ENCODE measurements at places on chromosomes 5 and 9. TPM values are rescaled to one million over a fixed set of nuclear protein-coding genes. Genes with fewer than 3 reads are reported as not detected.

QRFP gene
- not detected for total RNA-seq

SET gene
- total RNA-seq: 142 TPM

SNAPC4 gene
- total RNA-seq: 4.6 TPM

DEPDC1B gene
- total RNA-seq: 0.29 TPM

C5orf34 gene
- 12.9 TPM for total RNA-seq

RFESD gene
- 3.4 TPM for total RNA-seq

LIFR gene
- total RNA-seq: 222 TPM

DBH gene
- not detected for total RNA-seq

HNRNPH1 gene
- total RNA-seq: 621 TPM

RNF208 gene
- total RNA-seq: 1.5 TPM

OLFML2A gene
- 11.4 TPM for total RNA-seq

SERF1A gene
- 4.8 TPM for total RNA-seq

DNA sequence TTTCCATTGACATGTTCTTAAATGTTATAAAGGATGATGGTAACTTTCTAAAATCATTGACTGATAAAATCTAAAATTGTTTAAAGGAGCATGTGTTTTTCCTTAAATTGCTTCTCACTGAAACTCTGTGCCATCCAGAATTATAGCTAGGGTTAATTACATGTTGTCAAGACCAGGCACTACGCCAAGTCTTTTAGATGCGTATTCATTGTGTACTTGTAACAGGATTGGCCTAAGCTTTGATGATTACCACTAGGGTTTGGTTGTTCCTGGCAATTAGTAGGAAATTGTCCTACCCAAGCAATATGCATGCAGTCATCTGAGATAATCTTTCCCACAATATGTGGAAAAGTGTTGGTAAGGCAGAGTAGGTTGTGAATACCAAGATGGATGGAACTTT is 43.8 kb downstream of the PRKACG start:
- no peak for DNase-seq

- DNase-seq: no peak
These were observed 50.3 kb upstream of the ZFR start for GRCh38 chr5:32494827-32495226.

DNA sequence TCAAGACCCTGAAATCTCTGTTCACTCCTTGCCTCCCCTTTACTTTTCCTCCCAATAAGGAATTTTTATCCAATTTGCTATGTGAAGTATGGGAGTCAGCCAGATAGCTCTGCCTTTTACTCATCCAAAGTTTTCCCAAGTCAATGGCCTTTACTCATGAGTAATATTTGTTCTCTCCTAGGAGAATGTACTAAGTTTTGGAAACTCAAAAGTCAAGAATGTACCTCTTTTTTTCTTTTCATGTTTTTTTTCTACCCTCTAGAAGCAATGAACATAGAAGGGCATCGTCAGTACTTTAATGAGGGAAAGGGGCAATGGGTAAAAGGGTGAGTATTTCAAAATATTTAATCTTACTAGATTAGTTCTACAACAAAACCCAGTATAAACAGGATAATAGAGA is 140.2 kb upstream of the SGCD start:
- DNase-seq: no peak

- DNase-seq: no peak
These were observed 13.0 kb upstream of the CYFIP2 start for GRCh38 chr5:157252711-157253465.

DNA sequence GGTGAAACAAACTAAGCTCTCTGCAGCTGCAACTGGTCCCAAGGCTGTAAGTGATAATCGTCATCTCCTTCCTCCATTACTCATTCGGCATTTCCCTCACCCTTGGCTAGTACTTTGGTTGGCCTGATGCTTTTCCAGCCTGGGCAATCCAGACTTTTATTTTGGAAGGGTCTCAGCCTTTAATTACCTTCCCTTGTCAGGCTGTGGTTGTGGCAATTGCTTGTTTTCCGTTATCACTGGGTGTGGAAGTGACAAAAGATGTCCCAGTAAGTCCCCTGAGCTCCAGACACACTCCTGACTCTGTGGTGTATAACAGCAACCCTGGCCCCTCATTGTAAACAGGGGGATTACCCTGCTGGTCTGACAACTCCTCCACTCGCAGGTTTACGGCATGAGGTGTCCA is 6.3 kb upstream of the FAF2 start:
- no peak for DNase-seq

GRCh38 chr5:168947212-168947868 is 353.6 kb downstream of the SLIT3 start:
- no peak for DNase-seq

DNA sequence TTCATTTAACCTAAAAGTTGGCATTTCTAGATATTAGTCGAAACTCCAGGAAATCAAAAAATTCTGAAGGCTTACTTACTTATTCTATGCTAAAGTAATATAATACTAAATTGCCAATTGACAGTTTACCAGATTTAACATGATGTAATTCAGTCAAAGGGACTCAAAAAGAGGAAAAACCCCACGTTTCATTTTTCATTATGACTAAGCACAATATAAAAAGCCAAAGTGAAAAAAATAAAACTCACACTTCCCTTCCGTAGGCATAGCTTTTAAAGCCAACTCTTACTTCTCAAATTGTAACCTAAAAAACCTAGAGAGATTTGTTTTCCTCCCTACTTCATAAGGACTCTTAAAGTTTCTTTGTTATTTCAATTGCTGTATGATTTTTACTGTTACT is 146.6 kb downstream of the RAPGEF6 start:
- DNase-seq: no peak

DNA sequence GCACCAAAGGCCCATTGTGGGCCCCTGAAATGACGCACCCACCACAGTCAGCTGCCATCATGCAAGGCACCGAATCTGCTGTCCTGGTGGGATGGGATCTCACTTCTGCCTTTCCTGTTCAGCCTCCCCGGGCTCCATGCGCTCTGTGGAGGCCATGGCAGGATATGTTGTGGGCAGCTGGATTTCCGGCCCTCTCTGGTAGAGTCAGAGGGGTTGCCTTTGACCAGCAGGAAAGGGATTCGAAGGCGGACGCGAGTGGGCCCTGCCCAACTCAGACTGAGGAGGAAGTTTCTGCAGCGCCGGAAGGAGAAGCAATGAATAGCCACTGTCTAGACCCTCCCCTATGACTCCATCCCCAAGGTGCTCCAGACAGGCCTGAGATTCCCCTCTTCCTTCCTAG is 35.5 kb downstream of the GADD45G start:
- DNase-seq: no peak

DNA sequence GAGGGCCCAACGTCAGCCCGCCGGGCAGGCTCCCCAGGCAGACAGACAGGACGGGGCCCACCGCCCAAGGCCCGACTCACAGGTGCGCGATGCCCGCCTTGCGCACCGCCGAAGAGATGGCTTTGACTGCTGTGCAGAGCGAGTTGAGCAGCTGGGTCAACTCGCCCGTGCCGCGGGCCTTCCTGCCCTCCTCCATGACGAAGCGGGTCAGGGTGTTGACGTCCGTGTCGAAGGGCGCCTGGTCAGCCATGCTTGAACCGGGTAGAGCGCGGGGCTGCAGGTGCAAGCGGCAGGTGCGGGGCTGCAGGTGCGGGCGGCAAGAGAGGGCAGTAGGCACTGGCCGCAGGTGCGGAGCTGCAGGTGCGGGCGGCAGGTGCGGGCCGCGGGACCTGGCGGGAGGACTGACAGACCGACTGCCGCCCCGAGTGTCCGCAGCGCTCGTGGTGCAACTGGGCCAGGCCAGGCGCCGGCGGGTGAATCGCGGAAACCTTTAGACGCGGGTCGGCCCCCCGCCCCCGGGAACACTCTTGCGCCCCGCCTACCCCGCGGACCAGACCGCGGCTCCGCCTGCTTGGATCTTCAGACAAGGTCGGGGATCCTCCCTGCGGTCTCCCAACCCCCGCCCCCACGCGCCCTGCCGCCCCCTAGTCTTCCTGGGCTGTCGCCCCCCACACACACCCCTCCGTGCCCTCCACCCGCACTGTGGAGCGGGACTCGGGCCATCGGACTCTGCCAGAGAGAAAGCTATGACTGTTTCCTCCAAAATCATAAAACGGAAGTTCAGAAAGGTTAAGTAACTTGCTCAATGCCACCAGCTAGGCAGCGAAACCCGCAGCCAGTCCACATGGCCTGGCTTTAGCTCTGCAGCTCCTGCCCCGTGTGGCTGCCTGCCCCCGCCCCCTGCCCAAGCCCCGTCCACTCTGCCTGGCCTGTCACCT is at the start of gene FBP1:
FBP1 (minus strand) TSS at position 458 of the 938 bp plus-strand sequence; CDS start at position 250, 208 bp downstream.
- peak; percentile 69 for DNase-seq

DNA sequence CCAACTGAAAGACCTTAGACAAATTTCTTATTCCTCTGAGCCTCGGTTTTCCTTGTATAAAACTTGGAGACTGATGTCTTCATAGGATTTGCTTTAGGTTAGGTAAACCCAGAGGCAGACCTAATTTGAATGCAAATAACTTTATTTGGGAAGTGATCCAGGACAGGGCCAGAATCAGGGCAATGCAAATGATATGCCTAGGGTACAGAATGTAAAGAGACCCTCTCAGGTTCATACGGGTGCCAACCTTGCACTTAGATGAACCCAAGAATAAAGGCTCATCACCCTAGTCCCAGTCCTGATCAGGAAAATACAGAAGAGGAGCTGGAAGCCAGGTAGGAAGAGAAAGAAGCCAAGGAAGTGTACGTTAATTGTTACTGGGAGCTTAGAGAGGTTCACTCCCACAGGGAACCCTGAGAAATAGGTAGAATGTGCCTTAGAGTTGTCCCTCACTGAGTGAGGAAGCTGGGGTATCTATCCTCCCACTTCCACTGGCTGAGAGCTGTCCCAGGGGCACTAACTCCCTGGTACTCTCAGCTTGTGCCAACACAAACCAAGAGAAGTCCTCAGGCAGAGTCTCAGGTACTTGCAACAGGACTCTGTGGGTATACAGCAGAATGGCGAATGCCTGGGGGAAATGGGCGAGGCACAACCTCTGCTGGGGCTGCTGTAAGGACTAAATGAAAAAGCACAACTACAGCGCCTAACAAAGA is 3.1 kb upstream of the HK3 start:
- DNase-seq: no peak

DNA sequence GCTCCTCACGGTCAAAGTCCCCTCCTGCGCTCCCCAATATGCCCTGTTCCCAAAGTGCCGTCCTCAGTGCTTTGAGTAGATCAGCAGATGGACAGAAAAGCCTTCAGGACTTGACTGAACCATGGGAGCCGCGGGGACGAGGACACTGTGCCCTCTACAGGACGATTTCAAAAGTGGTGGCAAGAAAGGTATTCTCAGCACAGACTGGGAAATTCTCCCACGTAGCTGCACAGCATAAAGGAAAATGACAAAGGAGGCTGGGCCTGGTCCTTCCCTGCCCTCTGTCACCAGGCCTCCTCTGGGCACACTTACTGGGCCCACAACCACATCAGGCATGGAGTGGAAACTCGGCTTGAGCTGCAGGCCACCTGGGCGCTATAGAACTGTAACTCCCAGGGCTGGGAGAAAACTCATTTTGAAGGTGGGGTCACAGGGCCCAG is 16.7 kb upstream of the MTMR12 start:
- DNase-seq: peak; percentile 71

GRCh38 chr5:93911609-93912008 is 170.2 kb upstream of the POU5F2 start:
- DNase-seq: no peak

DNA sequence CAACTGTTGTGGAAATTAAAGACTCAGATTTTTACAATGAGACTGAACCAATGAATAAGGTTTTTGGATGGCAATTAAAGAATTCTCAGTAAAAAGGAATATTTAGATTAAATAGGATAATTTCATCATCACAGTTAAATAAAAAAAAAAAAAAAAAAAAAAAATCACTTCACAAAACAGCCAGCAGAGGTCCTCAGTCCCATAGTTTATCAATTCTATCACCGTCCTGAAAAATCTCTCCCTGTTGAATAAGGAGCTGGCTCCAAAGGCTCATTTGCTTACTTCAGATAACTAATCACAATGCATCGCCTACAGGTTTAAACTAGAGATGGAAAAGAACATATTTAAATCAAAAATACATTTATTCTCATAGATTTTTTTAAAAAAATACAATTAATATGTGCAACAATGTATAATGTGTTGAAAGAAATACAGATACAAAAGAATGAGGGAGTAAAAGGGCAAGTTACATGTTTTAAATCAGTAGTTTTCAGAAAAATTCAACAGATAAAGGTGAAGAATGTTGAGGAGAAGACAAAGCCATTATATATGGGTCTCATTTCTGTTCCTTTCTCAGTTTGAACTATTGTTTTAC is 175.8 kb upstream of the CHD1 start:
- no peak for DNase-seq

- DNase-seq: no peak
These were observed 94.6 kb upstream of the SLC30A5 start for GRCh38 chr5:68999181-68999580.

DNA sequence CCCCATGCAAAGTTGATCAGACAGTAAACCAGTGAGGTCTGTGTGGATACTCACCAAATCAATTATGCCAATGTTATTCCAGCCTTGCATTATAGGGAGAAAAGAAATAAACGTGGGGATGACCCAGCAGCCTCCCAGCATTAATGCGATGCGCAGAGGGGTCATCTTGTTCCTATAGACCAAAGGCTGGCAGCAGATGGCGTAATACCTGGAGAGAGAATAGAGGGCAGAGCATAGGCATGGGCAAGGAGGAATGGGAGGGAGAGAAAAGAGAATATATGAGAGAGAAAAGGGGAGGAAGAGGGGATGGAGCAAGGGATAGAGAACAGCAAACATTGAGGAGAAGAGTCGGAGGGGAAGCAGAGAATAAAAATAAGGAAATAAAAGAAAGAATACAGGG is 131.2 kb downstream of the HTR4 start:
- no peak for DNase-seq

DNA sequence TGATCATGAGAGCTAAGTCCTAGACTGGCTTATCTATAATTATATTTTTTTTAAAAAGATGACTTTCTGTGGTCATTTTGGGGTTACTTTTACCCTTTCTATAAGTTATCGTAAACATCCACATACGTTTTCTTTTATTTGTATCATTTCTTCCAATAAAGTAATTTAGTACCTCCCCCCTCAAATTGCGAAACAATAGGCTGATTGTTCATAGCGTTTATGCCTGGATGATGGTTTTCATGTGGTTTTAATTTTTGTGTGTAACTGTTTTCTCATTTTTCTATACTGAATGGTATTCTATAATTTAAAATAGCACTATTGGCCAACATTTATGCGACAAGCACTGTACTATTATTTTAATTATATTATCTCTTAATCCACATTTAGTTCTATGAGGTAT is 44.5 kb downstream of the SMC5 start:
- no peak for DNase-seq

GRCh38 chr9:80605129-80605528 is 1033.4 kb downstream of the TLE4 start:
- no peak for DNase-seq

DNA sequence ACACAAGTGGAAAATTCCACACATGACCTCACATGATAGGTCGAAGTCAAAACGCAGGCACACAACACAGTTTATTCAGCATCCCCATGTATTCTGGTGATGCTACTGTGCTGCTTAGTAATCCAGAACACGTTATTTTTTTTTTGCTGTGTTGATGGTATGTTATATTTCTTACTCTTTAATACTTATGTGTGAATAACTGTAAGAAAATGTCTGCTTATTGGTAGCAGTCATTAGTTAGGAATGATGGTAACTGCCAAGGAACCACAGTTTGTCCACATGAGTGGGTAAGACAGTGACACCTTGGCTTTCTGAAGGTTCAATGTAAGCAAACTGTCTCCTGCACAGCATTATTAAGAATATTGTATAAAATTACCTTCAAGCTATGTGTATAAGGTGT is 107.7 kb upstream of the DAPK1 start:
- DNase-seq: no peak
